ENCODE measurements at places on chromosomes 2 and 18.

GRCh38 chr2:54818226-54818625 is 94.8 kb downstream of the EML6 start:
- DNase-seq = no peak

DNA sequence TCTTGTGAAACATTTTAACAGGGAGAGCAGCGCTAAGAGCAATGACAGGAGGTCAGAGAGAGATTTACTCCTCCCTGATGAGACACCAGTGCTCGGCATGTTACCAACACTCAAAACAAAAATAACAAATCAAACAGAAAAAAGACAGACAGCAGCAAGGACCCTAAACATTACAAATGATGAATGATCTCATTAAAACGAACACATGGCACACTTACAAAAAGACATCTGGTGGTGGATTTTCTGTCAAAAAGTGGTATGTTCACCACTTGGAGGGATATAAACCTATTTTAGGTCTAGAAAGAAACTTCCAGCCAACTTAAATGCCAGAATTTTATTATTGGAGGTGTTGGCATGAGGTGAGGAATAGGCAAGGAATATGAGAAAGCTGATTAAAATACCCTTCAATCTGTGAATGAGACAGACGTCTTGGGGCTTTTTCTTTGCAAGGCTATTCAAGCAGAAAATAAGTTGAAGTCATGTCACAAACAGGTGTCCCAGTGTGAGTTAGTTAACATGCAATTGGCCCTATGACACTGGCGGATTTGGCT is 112.8 kb downstream of the PRELID3A start:
- no peak for DNase-seq

- DNase-seq = no peak
These were observed 10.0 kb downstream of the NT5DC4 start for GRCh38 chr2:112730791-112731190.

DNA sequence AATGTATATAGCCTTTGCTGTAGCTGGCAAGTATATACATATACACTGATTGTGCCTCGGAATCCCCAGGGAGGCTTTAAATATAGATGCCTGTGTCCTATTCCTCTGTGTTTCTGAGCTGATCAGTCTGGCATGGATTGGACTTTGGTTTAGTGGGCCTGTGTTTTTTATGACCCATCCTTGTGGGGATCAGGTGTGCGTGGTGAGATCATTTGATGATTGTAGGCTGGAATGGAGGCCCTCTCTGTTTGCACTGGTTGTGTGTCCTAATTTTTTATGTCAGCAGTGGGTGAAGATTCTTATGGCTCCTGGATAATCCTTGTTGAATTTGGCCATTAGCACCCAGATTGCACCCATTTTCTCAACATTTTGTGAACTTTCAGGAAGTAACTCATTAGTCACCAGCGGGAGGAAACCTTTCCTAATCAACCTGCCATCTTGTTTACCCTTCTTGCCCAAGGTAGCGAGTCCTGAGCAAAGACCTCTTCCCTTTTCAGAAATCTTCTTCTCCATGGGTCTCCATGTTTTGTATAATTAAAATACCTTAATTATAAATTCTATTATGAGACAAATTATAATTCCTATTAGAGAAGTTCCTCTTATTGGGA is 75.8 kb downstream of the UGGT1 start:
- no peak for DNase-seq

GRCh38 chr2:176845718-176846117 is 366.9 kb upstream of the HNRNPA3 start:
- DNase-seq = no peak

DNA sequence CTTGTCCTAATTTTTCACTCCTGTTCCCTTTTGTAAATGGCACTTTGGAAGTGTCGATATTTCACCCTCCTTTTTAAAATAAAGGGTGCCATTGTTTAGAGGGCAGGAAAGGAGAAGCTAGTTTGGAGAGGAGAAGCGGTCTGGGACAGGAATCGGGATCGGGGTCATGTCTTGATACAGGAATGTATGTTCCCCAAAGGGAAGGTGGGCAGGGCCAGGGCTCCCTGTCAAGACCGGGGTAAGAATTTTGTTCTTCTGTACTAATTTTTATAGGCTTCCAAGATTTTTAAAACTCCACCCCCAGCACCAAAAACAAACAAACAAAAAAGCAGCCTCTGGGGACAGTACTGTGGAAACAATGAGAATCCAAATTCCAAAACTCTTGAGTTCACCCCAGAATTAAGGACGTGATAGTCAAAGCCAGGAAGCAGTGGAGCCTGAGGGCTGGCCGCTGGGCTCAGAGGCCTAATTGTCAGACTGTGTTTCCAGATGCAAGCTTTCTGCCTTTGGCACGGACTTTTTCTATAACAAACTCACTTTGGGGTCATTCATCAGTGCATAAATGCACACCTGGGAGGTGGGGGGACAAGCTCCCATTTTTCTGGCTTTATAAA is 250.4 kb upstream of the SIX2 start:
- DNase-seq = no peak

DNA sequence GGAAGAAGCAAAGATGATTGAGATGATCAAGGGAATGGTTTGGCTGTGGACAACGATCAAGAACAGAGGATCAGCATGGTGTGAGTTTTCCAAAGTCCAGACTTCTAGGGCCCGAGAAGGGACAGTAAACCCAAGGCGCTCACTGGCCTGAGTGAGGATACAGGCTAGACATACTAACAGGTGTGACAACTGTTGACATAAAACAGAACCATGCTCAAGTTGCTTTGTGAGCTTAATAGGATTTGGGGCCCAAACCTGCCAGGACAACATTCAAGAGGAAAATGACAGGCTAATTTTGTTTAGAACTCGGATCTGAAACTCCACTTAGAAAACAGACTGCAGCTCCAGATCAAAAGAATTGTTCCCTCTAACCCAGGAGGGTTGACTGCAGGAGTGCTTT is 68.1 kb upstream of the ACKR3 start:
- no peak for DNase-seq

GRCh38 chr18:39051013-39051412 is 1485.4 kb upstream of the CELF4 start:
- DNase-seq = no peak

GRCh38 chr2:134718817-134719814 is at the start of gene TMEM163:
Gene TMEM163, minus strand, starts transcription at chr2:134719000.
- DNase-seq = no peak

DNA sequence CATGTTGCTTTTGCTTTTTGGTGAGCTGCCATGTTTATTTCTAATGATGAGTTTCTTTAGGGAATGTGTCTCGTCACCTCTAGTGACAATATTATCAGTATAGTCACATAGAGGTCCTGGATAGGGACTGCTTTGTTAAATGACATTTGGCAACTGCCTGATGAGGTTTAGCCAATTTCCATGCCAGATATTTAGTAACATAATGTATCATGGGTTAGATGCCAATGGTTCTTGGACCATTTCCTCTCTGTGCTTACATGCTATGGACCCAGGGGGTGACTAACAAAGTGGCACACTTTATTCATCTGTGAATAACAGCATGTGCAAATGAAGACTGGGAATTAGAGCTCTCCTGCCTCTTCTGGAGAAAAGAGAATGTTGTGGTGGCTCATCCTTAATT is 56.2 kb upstream of the RAB27B start:
- no peak for DNase-seq

GRCh38 chr2:164651361-164651760 is 30.1 kb upstream of the GRB14 start:
- DNase-seq = no peak

- DNase-seq = no peak
These were observed 70.5 kb downstream of the CACNB4 start for GRCh38 chr2:152028182-152028862.

GRCh38 chr2:179669196-179669595 is 192.2 kb downstream of the ZNF385B start:
- no peak for DNase-seq

DNA sequence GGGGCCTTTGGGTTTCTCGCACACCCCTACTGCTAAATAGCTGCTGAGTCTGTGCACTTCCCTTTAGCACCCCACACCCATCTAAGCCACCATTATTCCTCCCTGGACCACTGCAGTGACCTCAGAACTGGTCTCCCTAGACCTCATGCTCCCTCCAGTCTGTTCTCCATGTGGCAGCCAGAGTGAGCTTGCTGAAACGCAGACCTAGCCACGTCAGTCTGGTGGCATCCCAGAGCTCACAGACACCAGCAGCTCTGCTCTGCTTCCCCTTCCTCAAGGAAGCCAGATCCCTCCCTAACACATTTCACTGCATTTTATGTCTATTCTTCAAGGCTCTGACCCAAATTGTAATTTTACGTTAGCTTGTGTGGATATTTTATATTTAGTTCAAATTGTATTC is 144.4 kb downstream of the DYSF start:
- no peak for DNase-seq

DNA sequence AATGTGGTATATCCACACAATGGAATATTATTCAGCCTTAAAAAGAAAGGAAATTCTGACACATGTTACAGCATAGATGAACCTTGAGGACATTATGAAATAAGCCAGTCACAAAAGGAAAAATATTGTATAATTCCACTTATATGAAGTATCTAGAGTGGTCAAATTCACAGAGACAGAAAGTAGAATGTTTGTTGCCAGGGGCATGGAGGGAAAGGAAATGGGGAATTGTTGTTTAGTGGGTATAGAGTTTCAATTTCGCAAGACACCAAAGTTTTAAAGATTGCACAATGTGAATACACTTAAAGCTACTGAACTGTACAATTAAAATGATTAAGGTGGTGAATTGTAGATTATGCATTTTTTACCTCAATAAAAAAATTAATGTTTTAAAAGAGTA is 92.9 kb downstream of the TXNL1 start:
- DNase-seq = no peak

GRCh38 chr18:10249270-10249669 is 205.2 kb upstream of the APCDD1 start:
- DNase-seq = no peak

DNA sequence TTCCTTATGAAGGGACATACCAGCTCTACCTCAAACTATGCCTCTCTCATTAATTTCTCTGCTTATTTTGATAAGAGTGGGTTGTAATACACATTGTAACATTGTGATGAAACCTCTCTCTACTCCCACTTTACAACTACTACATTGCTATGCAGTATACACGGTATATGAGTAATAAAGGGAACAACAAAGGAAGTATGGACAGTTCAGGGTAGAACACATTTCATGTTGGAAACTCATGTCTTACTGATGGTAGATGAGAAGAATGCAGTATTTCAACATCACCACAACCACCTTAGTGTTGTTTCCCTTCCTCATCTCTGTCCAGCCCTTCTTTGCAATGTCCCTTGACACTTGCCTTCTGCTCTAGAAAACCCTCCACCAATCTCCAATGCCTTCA is 515.9 kb upstream of the CELF4 start:
- no peak for DNase-seq

GRCh38 chr2:116979916-116980764 is 834.4 kb upstream of the DDX18 start:
- DNase-seq = no peak

DNA sequence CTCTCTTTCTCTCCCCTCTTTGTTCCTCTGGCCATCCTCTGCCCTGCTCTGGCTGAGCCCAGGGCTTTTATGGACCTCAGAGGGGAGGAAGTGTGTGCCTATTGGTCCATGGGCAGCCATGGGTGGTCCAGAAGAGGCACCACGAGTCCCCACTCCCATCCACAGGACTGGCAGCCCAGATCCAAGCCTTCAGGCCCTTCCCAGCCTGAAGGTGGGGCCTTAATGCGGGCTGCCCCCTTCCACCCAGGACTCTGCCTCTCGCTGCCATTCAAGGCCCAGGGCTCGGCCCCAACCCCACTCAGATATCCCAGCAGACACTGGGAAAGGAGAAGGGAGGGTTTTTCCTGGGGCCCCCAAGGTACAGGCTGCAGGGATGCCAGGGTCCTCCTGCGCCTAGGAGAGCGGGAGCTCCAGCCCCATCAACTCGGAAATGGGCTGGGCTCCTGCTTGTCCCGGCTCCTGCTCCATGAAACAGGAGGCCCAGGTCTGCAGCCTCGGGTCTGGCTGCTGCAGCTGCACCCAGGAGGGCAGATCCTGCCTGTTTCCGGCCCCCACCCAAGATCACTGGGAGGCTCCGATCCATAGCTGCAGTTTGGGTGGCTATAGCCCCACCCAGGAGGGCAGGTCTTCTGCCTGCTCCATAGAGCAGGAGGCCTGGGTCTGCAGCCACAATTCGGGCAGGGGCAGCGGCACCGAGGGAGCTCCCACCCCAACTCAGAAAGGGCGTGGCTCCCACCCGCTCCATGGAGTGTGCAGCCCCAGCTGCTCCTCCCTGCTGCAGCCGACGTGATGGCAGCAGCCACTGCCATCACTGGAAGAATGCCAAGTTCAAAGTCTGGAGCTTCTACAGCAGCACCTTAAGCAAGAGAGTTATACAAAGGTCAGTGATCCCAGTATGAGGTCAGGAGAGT is 116.6 kb upstream of the RBBP8 start:
- no peak for DNase-seq

- DNase-seq = peak; percentile 65
These were observed 222.9 kb upstream of the AGAP1 start for GRCh38 chr2:235270956-235271355.
